ENCODE measurements at places on chromosomes 2 and 18.

GRCh38 chr2:146123714-146124113 is 1603.8 kb upstream of the ZEB2 start:
- DNase-seq: peak; percentile 28

DNA sequence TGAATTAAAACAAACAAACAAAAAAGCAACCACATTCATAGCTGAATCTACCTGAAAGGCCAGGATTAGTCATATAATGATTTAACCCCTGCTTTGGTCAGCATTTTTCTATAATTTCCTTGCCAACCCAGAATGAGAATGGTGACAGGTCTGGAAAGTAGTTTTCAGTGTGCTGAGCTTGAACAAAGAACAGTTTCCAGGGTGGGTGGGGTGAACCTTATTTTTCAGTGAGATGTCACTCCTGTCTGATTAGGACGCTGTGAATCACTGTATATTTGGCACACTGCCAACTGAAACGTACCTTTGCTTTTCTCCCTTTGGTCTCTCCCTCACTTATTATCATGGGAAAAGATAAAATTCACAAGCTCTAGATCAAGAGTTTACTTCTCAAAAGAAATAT is 35.0 kb upstream of the DSC1 start:
- peak; percentile 9 for DNase-seq

DNA sequence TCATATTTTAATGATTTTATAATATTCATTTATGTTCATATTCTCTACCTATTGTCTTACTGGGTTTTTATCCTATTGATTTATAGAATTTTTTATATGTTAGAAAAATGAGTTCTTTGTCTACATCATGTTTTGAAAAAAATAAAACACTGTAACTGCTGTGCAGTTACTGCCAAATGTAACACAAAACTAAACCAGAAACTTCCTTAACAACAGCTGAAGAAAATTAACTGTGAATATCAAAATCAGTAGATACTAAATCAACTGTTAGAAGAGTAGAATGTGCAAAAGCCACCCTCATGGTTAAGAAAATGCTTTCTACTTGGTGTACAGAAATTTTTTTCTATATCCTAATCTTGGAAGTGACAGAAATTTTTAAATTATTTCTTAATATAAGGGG is 69.5 kb downstream of the PTRHD1 start:
- no peak for DNase-seq

GRCh38 chr18:43635397-43635796 is 358.1 kb upstream of the SYT4 start:
- DNase-seq: no peak

GRCh38 chr2:70111752-70112591 is 24.7 kb downstream of the PCBP1 start:
- DNase-seq: no peak
